NCI-H69 (cell line): ENCODE measurements at places on chromosomes 7 and 10.
A peak's percentile ranks its signal among the peaks of the same experiment; 100 is the strongest.

GRCh38 chr7:150379441-150380379 is 580 bp downstream of the ZNF775 start:
- DNase-seq: peak; percentile 79

DNA sequence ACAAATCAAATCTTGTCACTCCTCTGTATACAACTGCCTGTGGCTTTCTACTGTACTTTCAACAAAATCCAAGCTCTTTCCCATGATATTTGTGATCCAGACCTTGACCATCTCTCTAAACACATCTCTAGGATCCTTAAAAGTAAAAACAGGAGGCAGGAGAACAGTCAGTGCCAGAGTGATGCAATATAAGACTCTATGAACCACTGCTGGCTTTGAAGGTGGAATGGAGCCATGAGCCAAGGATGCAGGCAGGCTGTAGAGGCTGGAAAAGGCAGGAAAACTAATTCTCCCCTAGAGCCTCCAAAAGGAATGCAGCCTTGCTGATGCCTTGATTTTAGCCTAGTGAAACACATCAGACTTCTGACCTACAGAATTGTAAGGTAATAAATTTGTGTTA is 45.5 kb upstream of the LRRN3 start:
- peak; percentile 18 for DNase-seq

DNA sequence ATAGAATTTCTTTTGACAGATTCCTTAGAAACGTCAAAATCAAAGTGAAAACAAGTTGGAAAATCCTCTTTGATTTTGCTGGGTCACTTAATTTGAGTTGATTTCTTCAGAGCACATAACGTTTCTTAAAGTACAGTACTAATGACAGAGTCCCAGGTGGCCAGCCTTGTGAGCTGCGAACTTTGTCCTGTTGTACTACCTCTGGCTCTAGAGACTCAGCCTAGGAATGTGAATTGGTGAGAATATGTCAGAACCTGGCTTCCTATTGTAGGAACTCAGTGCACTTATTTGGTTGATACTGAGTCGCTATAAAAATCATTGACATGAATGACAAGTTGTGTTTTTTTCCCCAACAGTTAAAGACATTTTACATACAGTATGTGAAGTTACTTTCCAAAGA is 20.2 kb downstream of the SDK1 start:
- no peak for DNase-seq

- DNase-seq: peak; percentile 97
Measured at GRCh38 chr7:128167042-128167701, 73.9 kb upstream of the LEP start.

DNA sequence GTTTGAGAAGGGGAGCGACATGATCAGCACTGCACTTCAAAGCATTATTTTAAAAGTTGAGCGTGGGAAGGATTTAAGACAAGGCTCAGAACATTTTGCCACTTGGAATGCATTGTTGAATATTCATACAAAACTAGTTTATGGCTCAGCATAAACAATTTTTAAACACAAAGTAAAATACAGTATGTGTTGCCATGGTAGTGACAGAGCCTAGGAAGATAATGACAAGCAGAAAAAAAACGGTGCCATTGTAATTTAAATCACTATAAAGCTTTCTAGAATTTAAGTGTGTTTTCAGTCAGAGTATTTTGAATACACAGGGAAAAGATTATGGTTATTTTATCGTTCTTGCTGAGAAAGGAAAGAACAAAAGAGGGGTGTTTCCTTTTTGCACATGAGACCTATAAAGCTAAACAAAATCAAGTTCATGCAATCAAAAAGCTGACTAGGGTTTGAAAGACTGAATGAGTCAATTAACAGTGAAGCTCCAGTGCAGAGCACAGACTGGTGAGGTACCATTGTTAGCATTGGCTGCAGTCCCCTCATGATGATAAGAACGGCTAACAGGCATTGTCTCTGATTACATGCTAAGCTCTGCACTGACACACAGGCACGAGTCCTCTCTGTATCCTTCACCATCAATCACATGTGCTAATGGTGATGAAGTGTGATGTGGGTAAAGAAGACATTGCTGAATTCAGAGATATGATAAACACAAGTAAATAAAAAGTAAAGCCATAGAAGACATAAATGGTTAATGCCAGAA is 181.9 kb upstream of the VSTM2A start:
- no peak for DNase-seq

DNA sequence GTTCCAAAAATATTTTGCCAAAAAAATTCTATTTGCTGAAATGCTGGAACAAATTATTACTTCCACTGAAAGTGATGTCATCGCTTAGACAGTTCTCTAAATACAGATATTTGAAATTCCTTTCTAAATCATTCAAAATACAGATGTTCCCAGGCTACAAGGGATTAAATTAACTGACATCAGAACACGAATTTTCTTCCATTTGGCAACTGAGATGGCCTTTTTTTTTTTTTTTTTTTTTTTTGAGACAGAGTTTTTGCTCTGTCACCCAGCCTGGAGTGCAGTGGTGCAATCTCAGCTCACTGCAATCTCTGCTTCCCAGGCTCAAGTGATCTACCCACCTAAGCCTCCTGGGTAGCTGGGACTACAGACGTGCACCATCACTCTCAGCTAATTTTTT is 57.0 kb downstream of the P4HA1 start:
- no peak for DNase-seq

DNA sequence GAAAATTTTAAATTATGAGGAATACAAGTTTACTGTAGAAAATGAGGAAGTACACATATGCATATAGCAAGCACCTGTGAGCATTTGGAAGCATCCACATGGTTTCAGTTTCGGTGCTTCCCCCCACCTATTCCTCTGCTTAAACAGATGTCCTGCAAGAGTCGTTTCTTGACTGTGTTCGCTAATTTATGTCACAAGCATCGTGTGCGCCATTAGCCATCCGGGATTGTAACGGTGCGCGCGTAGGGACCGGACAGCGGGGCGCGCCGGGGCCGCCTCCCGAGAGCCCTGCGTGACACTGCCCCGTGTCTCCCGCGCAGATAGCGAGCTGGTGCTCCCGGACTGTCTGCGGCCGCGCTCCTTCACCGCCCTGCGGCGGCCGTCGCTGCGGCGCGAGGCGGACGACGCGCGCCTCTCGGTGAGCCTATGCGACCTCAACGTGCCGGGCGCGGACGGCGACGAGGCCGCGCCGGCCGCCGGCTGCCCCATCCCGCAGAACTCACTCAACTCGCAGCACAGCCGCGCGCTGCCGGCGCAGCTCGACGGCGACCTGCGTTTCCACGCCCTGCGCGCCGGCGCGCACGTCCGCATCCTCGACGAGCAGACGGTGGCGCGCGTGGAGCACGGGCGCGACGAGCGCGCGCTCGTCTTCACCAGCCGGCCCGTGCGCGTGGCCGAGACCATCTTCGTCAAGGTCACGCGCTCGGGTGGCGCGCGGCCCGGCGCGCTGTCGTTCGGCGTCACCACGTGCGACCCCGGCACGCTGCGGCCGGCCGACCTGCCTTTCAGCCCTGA is 90.9 kb downstream of the NEURL1 start:
- DNase-seq: no peak

GRCh38 chr7:13894954-13895353 is 94.5 kb downstream of the ETV1 start:
- peak; percentile 89 for DNase-seq

GRCh38 chr10:7133958-7134357 is 276.9 kb downstream of the SFMBT2 start:
- DNase-seq: no peak

- DNase-seq: no peak
Measured at GRCh38 chr10:34868589-34868988, 53.5 kb upstream of the PARD3 start.

- DNase-seq: no peak
Measured at GRCh38 chr7:28782362-28782761, 175.8 kb downstream of the TRIL start.

GRCh38 chr7:139362302-139362701 is 2.6 kb downstream of the LUC7L2 start:
- peak; percentile 74 for DNase-seq

DNA sequence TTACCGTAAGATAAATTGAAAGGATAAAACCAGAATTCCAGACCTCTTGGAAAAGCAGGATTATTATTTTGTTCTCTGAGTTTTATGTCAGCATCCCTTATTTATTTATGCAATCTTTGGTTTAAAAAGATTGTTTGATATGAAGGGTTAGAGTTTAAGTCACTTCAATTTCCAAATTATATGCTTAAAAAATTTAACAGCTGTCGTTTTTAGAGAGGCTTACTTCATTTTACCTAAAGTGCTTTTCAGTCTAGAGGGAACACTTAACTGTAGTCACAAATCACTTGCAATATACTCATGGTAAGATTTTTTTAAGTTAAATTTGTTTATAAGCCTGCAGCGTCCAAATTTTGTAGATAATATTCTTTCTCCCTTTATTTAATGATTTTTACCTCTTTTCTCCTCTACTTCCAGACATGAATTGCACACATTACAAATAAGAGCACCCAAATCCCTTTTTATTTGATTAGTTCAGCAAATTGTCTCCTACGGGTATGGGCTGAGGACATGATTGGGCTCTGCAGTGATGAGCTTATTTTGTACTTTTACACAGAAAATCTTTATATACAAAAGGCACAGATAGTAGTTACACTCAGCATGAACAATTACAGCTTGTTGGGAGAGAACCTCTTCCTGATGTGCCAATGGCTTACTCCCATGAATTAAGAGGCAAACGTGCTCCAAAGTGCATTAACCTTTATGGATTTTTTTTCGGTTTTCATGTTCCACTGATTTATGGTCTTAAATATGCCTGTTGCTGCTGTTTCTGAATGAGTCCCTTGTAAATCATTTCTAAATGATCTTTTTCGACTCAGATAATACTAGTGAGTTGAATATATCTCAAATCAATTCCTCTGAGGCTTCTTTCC is 319.3 kb upstream of the LRGUK start:
- peak; percentile 94 for DNase-seq

DNA sequence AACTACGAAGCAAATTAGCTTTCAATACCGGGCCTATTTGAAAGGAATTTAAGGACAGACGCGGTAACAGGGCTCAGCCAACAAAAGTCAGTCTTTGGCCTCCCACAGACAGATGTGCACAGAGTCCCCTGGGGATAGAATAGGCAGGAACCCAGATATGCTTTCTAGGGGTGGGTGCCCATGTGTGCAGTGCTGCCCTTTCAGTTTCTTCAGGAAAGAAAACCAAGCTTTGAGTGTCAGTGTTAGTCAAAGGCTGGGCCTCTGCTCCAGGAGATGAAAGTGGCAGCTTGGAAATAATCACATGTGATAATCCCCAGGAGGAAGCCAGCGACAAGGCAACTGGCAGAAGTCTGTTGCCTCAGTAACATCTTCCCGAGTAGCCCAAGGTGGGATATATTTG is 43.8 kb upstream of the CSTF2T start:
- peak; percentile 61 for DNase-seq

DNA sequence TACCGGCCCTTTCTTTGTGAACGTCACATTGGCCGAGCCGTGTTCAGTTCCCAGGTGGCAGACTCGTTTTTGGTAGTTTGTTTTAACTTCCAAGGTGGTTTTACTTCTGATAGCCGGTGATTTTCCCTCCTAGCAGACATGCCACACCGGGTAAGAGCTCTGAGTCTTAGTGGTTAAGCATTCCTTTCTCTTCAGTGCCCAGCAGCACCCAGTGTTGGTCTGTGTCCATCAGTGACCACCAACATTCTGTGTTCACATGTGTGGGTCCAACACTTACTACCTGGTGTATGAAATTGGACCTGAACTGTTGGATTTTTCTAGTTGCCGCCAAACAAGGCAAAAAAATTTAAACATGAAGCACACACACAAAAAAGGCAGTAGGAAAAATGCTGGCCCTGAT is 9.9 kb upstream of the CSGALNACT2 start:
- no peak for DNase-seq

- no peak for DNase-seq
Measured at GRCh38 chr7:137696988-137697387, 149.8 kb downstream of the DGKI start.

- peak; percentile 84 for DNase-seq
Measured at GRCh38 chr7:130490888-130491804, 739 bp upstream of the MEST start.

GRCh38 chr10:61076572-61077114 is 132.7 kb upstream of the RHOBTB1 start:
- DNase-seq: no peak

GRCh38 chr7:107384025-107384424 is 85.8 kb upstream of the GPR22 start:
- DNase-seq: peak; percentile 35

DNA sequence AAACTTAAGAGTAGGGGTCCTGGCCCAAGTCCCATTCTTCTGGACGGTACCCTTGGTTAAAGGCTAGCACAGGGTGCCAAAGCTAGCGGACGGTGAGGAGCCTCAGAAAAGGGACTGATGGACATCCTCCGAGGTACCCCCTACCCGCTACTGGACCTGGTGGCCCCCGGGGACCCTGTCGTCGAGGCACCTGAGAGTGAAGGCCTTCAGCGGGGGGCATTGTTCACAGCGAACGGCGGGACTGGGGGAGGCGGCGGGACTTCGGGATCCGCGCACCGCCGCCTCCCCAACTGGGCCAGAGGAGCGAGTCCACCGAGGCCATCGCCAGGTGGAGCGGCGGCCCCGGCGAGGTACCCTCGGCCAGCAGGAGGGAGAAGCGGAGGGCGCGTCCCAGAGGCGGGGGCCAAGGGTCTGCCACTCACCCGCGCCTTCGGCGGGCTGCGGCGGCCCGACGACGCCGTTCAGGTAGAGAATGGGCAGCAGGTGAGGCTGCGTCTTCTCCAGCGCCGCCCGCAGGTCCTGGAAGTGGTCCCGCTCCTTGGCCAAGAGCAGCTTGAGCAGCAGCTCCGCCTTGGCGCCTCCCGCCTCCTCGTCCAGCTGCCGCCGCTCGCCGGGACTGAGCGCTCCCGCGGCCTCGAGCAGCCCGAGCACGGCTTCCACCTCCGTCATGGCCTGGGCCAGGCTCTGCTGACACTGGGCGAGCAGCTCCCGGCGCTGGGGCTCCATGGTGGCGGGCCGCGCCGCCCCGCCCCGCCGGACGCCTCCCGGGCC is 575 bp downstream of the DLG5 start:
- DNase-seq: peak; percentile 61

DNA sequence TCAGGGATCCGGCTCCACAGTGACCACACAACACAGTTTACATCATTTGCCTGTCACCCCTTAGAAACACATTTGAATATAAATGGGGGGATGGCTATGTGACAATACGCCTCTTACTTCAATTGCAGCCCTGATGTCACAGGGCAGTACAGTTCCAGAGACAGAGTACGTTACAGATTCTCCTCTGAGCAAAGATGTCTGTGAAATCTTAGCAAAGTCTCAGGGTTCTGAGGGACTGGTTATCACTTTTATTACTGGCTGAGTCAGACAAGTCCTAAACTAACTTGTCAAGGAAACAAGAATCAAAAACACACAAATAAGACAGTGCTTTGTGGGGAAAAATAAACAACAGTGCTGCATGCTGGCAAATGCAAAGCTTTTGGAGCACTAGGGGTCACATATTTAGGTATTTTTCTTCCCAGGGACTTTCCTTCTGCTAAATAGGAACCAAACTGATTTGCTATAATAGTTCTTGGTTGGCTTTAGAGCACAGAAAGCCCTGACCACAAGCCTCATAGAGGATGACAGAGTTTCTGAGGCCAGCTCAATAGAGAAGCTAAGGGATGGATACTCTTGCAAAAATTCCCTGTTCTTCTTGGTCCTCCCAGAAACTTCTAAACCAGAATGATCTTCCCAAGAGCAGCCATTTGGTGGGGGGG is 501.6 kb downstream of the GRID1 start:
- DNase-seq: no peak
